ENCODE measurements at places on chromosomes 5 and 9. TPM values are rescaled to one million over a fixed set of nuclear protein-coding genes. Genes with fewer than 3 reads are reported as not detected.
A peak's percentile ranks its signal among the peaks of the same experiment; 100 is the strongest.

DNA sequence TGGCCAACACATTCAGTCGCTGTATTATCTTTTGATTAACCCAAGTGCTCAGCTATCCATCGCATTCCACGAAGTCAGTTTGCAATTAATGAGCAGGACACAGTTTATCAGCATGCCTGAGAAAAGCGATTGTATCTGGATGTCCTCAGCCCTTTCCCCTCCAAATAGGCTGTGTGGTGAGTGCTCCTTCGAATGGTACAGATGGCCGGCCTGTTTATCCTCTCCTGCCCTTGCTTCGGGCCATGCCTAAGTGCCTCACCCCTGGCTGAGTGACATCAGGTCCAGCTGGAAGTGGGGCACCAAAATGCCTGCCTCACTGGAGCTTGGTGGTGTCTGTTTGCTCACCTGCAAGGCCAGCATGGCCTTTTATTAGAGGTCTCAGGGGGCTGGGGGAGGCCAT, 317.3 kb downstream of the GADD45G start:
- H3K27ac ChIP-seq: no peak overlapping the region
- H3K4me1 ChIP-seq: no peaks in the 10 kb centered on the region
- H3K4me3 ChIP-seq: no peak overlapping the region
- no peak for DNase-seq
- no peaks in the 10 kb centered on the region for H3K36me3 ChIP-seq

DNA sequence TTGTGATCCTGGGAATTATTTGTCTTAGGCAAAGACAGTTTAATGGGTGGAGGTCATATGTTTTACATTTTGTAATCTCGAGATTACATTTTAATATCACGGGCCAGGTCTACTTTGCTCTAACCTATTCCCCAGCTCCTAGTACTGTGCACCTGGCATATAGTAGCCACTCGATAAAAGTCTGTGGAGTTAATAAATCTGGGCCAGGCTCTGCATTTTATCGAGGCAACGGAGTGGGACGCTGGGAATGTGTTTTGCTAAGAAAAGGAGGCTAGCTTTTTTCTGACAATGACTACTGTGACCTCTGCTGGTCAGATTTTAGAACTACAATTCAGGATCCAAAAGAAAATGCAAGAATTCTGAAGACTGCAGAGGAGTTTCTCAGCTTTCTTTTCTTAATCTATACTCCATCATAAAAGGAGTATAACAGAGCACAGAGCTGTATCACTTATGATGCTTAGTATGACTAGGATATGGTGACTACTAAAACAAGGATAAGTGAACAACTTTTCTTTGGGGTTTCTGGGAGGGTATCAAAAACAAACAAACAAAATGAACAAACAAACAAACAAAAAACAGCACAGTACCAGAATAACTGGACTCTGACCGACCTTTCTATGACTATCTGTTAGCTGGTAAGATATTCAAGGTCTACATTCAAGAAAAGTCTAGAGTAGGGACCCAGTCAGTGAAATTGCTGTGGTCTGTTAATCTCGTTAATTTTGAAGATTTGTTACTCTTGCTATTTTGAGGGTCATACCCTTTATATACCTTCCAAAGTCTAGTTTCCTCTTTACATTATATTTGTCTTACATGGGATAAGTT, 46.1 kb upstream of the CER1 start:
- no peaks in the 10 kb centered on the region for H3K27me3 ChIP-seq
- no peak overlapping the region for H3K4me3 ChIP-seq
- no peak overlapping the region for H3K27ac ChIP-seq
- H3K36me3 ChIP-seq: no peaks in the 10 kb centered on the region

DNA sequence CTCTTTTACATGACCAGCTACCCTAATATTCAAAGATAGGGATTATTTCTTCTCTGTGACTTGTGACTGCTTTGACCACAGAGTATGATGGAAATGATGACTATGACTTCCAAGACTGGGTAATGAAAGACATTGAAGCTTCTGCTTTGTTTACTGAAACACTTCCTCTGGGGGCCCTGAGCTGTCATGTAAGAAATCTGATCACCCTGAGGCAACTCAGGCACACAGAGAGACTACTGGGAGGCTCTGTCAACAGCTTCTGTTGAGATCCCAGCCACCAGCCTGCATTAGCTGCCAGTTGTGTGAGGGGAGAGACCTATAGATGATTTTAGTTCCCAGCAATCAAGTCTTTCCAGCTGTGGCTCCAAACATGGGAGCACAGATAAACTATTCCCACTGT, 76.5 kb downstream of the KCTD16 start:
- no peaks in the 10 kb centered on the region for H3K4me1 ChIP-seq
- no peak for DNase-seq
- no peak overlapping the region for H3K4me3 ChIP-seq
- H3K36me3 ChIP-seq: no peaks in the 10 kb centered on the region
- H3K27me3 ChIP-seq: no peaks in the 10 kb centered on the region
- H3K27ac ChIP-seq: no peak overlapping the region

GRCh38 chr5:142551338-142552067, 134.4 kb downstream of the FGF1 start:
- H3K4me1 ChIP-seq: peaks cover 15% of the 10 kb centered on the region
- no peaks in the 10 kb centered on the region for H3K36me3 ChIP-seq
- peak overlapping the region; percentile 2 for H3K4me3 ChIP-seq
- DNase-seq: peak; percentile 62

GRCh38 chr9:96565671-96566497, 53.8 kb downstream of the CDC14B start:
- no peak for DNase-seq
- peak overlapping the region; percentile 83 for H3K4me3 ChIP-seq
- no peaks in the 10 kb centered on the region for H3K27me3 ChIP-seq

Gene PKD2L2
- not detected for total RNA-seq

Gene SLC23A1
- total RNA-seq: not detected

Gene DAB2
- total RNA-seq: 55.0 TPM

Gene CDH18
- not detected for total RNA-seq

Gene TNC
- total RNA-seq: 742 TPM

Data from sigmoid colon (tissue), 7 donors.